CD4-positive, alpha-beta T cell treated with Interleukin-17A for 1 hour (primary cell): ENCODE measurements at places on chromosomes 12 and 14.

DNA sequence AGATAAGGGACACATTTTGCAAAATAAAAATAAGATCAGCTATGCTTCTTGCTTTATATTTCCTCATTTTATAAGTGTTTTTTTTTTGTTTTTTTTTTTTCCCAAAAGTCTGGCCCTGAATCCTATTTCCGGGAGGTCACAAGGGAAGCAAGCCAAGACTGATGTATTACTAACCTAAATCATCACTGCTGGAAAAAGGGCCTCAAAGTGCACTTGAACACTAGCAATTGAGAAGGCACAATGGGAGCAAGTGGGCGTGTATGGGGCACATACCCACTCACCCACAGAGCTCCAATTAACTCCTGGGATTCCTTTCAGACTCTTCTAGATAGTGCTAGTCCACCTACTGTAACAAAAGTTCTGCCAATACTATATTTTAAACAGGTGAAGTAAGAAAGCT is 58.8 kb downstream of the STON2 start:
- DNase-seq = no peak

- no peak for DNase-seq
Observed at GRCh38 chr14:38490273-38490672, 234.4 kb upstream of the CLEC14A start.

GRCh38 chr12:93137656-93138612 is 208.8 kb upstream of the EEA1 start:
- no peak for DNase-seq

DNA sequence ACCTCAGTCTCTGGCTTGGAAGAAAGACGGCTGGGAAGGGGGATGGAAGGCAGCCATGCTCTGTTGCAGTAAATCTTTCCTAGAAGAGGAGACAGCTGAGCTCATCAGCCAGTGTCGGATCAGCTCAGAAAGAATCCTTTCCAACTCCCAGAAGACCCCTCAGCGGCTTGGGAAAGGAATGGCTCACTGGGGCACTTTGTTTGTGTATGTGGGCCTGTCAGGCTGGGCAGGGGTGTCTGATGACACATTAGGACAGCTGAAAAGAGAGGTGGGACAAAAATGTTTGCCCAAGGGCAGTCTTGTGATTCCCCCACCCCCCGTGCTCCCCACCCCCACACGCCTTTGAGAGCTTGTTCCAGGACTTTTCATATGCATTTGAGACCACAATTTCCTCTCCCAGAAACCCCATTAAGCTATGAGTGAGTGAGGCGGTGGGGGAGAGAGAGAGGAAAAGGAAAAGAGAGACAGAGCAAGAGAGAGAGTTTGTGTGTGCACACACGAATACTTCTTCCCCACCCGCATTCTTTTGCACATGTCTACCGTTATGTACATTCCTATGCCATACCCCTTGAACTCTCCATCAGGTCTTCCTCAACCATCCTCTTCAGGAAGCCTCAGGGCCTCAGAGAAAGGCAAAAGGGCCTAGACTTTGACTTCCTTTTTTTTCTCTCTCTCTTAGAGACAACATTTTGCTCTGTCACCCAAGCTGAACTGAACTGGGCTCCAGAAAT is 198.9 kb downstream of the ZFP36L1 start:
- no peak for DNase-seq

- DNase-seq = peak; percentile 44
Observed at GRCh38 chr12:96985515-96986362, 78.7 kb downstream of the NEDD1 start.
